ENCODE measurements at places on chromosomes 12 and 14. TPM values are rescaled to one million over a fixed set of nuclear protein-coding genes. Genes with fewer than 3 reads are reported as not detected.
A peak's percentile ranks its signal among the peaks of the same experiment; 100 is the strongest.

The TMEM229B gene
- 0.93 TPM for total RNA-seq

The SDSL gene
- total RNA-seq = 1.2 TPM

The TIMM9 gene
- total RNA-seq = 42.5 TPM

The HOXC10 gene
- not detected for total RNA-seq

The NRL gene
- 4.7 TPM for total RNA-seq

The KRT7 gene
- not detected for total RNA-seq

The TULP3 gene
- total RNA-seq = 11.8 TPM

The RNU4-1 gene
- total RNA-seq = 623 TPM

- no peak for DNase-seq
Measured at GRCh38 chr14:104554088-104554607, 25.4 kb upstream of the C14orf180 start.

- no peak for DNase-seq
Measured at GRCh38 chr12:31887109-31887811, 72.0 kb upstream of the RESF1 start.

- no peak for DNase-seq
Measured at GRCh38 chr12:22252057-22252456, 82.5 kb downstream of the ST8SIA1 start.

GRCh38 chr14:81179631-81180030 lies 41.1 kb downstream of the GTF2A1 start:
- no peak for DNase-seq

- no peak for DNase-seq
Measured at GRCh38 chr12:94689646-94690036, 39.3 kb upstream of the TMCC3 start.

GRCh38 chr12:96271469-96272199 lies 77.5 kb downstream of the ELK3 start:
- DNase-seq = no peak

GRCh38 chr14:24403294-24403998 lies 4.6 kb downstream of the NYNRIN start:
- DNase-seq = no peak

GRCh38 chr14:86897704-86898513 lies 1095.1 kb downstream of the GALC start:
- DNase-seq = peak; percentile 82

DNA sequence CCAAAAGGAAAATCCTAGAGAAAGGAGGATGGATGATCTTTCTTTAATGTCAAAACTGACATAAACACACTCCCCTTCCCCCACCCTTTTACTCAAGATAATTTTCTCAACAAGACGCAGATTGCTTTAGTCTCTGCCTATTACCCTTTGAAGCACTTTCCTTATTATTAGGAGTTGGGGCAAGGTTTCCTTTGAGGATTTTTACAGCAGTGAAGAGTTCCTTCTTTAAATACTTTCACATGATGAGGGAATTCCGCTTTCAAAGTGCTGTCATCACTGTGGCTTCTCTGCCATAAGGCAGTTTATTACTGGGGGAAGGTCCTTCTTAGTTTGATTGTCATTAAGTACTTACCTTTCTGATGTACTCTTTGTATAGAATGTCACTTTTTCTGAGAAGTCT lies 172.1 kb downstream of the MSRB3 start:
- DNase-seq = no peak

DNA sequence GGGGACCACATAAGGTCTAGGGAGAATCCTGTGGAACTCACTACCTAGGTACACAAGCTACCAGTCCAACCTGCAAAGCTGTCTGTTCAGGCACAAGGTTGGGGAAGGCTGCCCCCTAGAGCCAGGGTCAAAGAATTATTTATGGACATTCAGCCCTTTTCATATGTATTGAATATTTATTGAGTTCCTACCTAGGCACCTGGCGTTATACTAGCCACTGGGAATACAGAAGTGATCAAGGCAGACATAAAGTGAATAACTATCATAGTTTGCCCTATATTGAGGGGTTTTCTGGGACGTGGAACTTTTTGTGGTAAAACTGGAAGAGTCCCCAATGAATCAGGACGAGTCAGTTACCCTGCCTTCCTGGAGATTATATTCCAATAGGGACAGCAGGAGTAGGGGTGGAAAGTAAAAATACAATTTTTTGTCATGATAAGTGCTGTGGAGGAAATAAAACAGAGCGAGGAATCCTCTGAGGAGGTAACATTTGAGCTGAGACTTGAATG lies 5.8 kb upstream of the SLC48A1 start:
- peak; percentile 53 for DNase-seq

DNA sequence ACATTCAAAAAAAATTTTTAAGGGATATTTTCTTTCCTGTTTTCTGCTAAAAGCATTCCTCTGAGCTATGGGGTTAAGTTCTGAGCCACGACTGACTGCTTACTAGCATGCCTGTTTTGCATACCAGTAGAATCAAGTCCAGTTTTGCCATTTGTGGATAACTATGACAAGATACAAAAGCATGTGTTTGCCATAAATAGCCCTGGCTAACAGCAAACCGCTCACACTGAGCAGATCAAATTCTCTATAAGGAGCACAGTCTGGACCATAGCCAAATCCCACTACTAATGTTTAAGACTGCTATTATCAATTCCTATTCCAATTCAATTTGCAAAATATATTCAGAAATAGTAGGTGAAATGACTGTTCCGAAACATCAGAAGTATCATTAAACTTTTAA lies 3.2 kb downstream of the CFL2 start:
- no peak for DNase-seq

Measured in HepG2 (cell line).